ENCODE measurements at places on chromosomes 5 and 9. TPM values are rescaled to one million over a fixed set of nuclear protein-coding genes. Genes with fewer than 3 reads are reported as not detected.

DNA sequence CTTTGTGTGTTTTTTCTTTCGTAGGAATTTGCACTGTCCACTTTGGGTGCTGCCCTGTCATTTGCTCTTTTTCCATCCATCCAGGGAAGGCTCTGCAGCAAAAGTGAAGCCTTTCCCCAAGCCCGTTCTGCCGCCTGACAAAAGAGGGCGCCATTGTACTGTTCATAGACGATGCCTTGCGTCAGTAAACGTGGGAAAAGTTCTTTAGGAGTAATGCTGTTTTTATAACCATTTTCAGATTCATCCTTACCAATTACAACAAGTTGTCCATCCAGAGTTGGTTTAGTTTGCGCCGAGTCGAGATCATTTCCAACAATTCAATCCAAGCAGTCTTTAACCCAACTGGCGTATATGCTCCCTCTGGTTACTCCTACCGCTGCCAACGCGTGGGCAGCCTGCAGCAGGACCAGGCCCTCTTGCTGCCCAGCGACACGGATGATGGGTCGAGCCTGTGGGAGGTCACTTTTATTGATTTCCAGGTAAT is 34.3 kb upstream of the RPS23 start:
- DNase-seq = peak; percentile 53

- DNase-seq = peak; percentile 20
Measured at GRCh38 chr9:130815242-130815808, 19.7 kb upstream of the ABL1 start.

DNA sequence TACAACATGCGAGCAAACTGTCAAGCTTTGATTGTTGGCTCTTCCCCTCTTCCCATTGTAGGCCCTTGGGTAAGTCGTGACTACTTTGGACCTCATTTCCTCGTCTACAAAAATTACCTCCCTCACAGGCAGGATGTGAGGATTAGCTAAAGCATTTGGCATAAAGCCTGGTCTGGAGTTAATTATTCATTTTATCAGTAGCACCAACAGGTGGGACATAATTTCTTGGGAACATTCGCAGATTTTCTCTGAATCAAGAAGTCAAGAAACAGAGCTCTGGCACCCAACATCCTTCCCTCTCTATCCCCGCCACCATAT is 39.9 kb upstream of the SEMA6A start:
- DNase-seq = peak; percentile 75

- DNase-seq = peak; percentile 32
Measured at GRCh38 chr5:65928322-65928752, 2.0 kb downstream of the ERBIN start.

- DNase-seq = peak; percentile 21
Measured at GRCh38 chr9:95506428-95506677, 10.4 kb downstream of the PTCH1 start.

Gene RASGEF1C
- under 0.01 TPM for total RNA-seq

Gene PDE8B
- total RNA-seq = not detected

DNA sequence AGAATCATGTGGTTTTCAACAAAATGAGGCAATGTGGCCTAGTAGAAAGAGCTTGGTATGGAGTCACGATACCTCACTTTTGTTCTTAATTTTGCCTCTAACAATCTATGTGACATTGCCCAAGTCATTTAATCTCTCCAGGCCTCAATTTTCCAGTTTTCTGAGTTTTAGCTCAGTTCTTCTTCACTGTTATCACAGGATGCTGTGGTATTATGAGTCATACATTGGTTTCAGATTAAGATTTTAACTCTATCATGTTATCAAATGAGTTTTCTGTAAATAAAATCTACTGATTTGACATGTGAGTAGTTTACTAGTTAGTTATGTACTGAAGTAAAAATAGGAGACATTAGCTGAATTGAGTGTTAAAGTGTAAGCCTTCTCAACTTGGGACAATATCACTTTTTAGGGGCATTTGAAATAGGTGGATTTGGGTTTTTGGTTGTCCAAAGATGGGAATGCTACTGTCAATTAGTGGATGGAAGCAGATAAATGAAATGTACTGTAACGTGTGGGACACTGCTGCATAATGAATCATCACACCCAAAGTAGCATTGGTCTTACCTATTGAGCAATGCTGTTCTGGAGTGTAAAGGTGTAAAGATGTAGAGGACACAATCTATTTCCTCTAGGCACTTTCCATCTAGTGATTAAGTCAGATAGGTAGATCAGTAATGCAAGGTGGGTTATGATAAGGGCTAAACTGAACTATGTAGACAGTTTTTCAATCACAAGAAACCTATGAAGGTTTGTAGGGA is 73.3 kb downstream of the NNT start:
- DNase-seq = peak; percentile 22

Gene ANKRD18A
- total RNA-seq = 1.6 TPM

GRCh38 chr9:128124873-128125579 is 2.5 kb downstream of the PTGES2 start:
- peak; percentile 58 for DNase-seq

Data from bronchial epithelial cell (primary cell).